ENCODE measurements at places on chromosomes 3 and 15.
A peak's percentile ranks its signal among the peaks of the same experiment; 100 is the strongest.

GRCh38 chr3:160616716-160617115 lies 51.3 kb upstream of the KPNA4 start:
- H3K27me3 ChIP-seq = peaks cover 44% of the 10 kb centered on the region
- no peaks in the 10 kb centered on the region for H3K36me3 ChIP-seq
- H3K4me1 ChIP-seq = no peaks in the 10 kb centered on the region
- H3K4me3 ChIP-seq = no peak overlapping the region
- H3K27ac ChIP-seq = no peak overlapping the region

DNA sequence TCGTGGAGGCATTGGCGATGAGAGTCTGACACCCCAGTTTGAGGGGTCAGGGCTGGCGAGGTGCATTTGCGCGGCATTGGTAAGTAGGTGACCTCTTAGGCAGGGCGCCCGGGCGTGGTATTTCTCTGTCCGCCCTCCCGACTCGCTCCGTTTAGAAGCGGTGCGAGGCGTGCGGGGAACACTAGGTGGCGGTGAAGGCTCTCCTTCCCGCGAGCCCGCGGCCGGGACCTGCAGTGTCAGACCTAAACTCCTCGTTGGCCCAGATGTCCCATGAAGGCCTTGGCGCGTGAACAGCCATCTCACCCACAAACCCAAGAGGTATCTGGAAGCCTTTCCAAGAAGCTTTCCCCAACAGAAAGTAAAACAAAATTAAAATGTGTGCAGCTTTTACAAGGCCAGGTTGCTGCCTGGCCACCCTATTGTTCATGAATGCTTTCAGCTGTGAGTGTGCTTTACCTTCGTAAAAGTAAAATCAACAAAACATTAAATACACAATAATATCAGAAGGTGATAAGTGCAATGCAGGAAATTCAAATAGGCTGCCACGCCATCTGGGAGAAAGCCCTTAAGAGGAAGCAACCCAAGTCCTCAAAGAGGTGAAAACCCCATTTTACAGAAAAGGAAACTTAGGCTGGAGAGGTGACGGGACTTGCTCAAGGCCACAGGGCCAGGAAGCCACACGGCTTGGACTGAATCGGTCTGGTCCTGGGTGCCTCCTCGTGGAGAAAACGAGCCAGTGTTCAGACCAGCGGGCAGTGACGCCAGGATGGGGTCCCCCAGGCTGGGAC lies 120.3 kb downstream of the ETFA start:
- peak; percentile 84 for DNase-seq
- H3K4me3 ChIP-seq = peak overlapping the region; percentile 38
- H3K27ac ChIP-seq = no peak overlapping the region
- no peaks in the 10 kb centered on the region for H3K36me3 ChIP-seq
- H3K27me3 ChIP-seq = peaks cover 44% of the 10 kb centered on the region

DNA sequence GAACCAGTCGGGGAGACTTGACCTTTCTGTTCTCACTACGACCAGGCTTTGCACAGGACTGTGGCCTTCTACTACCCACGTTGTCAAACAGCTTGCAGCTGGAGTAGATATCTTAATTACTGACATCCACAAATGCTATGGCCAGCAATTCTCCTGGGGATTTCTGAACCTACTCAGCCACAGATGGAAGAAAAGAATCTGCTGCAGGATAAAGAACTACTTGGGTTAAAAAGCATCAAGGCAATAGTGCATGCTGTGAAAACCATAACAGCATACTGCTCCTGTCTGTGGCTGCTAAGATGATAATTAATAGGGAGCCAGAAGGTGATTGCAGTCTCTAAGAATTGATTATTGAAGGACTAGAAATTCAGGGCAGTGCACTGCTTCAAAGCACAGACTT lies 859.2 kb upstream of the SEMA6D start:
- H3K27me3 ChIP-seq = no peaks in the 10 kb centered on the region
- H3K36me3 ChIP-seq = no peaks in the 10 kb centered on the region
- no peak for DNase-seq
- H3K4me1 ChIP-seq = no peaks in the 10 kb centered on the region
- H3K4me3 ChIP-seq = no peak overlapping the region

- no peaks in the 10 kb centered on the region for H3K27me3 ChIP-seq
- H3K4me1 ChIP-seq = no peaks in the 10 kb centered on the region
- H3K36me3 ChIP-seq = no peaks in the 10 kb centered on the region
- no peak for DNase-seq
Measured at GRCh38 chr3:133965013-133965570, 64.6 kb downstream of the SLCO2A1 start.

DNA sequence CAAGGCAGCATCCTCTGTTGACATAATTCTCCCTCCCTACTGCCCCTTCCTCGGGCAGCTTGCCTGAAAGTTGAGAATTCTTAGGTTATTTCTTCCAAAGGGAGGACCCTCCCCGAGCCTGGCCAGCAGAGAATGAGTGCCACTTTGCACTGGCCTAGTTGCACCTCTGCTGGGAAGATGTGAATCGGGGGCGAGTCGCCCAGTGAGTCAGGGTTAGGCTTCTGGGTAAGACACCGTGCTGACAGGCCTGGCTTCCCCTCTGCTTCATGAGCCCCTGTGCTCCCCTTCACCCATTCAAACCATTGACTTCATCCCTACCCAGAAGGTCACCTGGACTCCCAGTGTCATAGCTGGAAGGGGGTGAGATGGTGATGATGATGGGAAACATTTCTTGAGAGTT lies 82.3 kb downstream of the AAGAB start:
- H3K27ac ChIP-seq = peak overlapping the region; percentile 27
- no peak overlapping the region for H3K4me3 ChIP-seq
- H3K36me3 ChIP-seq = peaks cover 46% of the 10 kb centered on the region

DNA sequence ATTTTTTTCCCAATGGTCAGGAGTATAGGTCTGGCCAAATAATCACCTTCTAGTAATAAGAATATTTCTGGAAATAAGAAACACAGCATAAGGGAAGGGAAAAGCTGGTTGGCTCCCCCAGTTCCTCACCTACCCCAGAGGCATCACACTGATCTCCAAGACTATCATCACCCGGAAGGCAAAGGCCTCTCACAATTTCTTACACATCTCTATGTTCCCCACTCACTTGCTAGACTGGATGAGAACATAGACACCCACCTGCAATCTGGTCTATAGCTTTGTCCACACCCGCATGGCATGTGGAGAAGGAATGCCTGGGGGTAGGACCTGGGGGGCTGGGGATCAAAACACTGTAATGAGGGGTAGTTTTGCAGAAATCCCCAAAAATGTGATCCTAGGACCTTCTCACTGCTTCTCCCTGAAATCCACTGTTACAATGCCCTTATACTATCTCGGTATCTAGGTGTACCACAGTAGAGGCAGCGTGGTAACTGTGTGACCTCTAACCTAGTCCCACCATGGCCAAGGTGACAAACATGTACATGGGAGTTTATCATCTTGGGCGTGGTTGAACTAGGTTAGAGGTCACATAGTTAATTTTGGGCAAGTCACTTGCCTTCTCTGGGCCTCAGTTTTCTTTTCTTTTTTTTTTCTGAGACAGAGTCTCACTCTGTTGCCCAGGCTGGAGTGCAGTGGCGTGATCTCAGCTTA lies 29.5 kb upstream of the NRROS start:
- peaks cover 1% of the 10 kb centered on the region for H3K36me3 ChIP-seq
- peaks cover 41% of the 10 kb centered on the region for H3K4me1 ChIP-seq
- peak; percentile 68 for DNase-seq
- H3K27me3 ChIP-seq = no peaks in the 10 kb centered on the region

DNA sequence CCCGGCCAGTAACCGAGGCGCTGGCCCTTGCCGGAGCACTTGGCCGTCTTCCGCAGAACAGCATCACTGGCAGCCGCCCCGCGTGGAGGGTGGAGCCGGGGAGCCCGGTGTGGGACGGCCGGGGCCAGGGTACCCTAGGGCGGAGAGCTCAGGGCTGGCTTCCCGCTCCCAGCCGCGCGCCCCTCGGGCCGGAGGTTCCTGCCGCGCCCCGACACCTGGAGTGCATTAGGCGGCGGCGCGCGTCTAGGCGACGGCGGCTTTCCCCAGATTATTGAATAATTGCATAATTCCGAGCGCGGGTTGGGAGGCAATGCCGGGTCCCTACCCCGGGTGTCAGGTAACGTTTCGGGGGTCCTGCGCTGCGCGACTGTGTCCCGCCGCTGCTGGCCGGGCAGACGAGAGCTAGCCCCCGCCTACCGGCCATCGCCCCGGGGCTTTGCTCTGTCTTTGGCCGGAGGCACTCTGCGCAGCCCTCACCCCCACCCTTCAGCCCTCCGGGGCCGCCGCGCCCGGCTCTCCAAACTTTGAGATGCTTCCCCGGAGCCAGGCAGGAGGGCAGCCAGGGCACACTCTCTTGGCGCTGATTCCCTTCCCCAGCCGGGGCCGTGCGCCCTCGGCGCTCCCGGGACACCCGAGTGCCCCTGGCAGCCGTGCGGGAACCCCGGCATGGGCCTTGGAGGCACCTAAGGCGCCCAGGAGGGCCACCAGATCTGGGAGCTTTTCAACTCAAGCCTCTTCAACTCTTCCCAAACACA lies 749 bp downstream of the ITGA11 start:
- no peak overlapping the region for H3K4me3 ChIP-seq
- H3K27me3 ChIP-seq = peaks cover 73% of the 10 kb centered on the region
- peaks cover 2% of the 10 kb centered on the region for H3K4me1 ChIP-seq
- DNase-seq = peak; percentile 9
